ENCODE measurements at places on chromosomes 13 and 19.
A peak's percentile ranks its signal among the peaks of the same experiment; 100 is the strongest.

- no peak for DNase-seq
Measured at GRCh38 chr13:94535775-94536174, 56.3 kb upstream of the DCT start.

GRCh38 chr13:113777311-113778260, 18.6 kb downstream of the TMEM255B start:
- DNase-seq: peak; percentile 61

- DNase-seq: peak; percentile 45
Measured at GRCh38 chr19:19627621-19628500, at the start of gene LPAR2. LPAR2 (minus strand) TSS chr19:19628220; CDS start chr19:19627275, 945 bp downstream.

DNA sequence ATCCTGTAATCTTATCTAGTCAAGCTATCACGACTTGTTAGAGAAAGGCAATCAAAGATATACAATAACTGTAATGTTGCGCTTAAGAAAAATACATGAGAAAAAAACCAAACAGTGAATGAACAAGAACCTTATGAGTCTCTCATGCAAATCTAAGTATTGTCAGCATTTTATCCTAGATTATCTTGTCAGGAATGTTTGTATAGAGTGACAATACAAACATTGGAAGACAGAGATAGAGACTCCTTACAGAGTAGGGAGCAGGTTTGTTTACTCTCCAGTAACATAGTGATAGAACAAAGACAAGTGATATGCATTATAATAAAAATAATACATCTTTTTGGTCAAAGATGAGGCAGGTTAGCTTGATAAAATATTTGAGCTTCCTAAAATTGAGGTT, 444.8 kb downstream of the SLITRK5 start:
- no peak for DNase-seq

DNA sequence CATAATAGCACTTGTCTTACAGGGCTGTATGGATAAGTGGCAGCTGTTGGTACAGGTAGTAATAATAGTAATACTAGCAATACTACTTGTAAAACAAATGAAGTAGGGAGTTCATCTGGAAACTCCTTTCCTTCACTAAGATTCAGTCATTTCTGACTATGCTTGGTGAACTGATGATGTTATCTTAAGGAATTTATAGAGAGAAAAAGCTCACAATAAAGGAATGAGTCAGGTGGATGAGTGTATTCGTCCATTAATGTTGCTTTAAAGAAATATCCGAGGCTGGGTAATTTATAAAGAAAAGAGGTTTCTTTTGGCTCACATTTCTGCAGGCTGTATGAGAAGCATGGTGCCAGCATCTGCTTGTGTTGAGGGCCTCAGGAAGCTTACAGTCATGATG, 477.3 kb downstream of the KLF12 start:
- DNase-seq: no peak

GRCh38 chr19:11018179-11018578, 57.3 kb downstream of the SMARCA4 start:
- DNase-seq: peak; percentile 49

DNA sequence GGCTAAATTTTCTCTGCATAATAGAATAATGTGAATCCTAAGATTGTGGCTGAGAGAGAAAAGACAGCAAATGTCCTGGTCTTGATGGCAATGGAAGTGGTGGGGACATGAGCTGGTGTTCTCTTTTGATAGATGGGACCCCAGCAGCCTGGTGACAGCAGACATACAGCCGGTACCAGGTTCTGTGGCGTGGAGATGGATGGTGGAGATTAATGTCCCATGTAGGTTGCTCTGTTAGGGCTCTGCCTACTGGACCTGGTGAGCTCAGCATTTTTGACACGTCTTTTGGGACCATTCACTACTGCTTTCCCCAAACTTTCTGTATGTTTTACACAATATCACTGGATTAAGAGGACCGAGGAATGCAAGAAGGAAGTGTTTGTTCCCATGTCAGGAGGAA, 8.2 kb upstream of the SIGLEC14 start:
- no peak for DNase-seq

- DNase-seq: no peak
Measured at GRCh38 chr13:47588676-47589075, 412.4 kb downstream of the SUCLA2 start.

- DNase-seq: no peak
Measured at GRCh38 chr19:49065905-49066512, 1.4 kb upstream of the NTF4 start.

DNA sequence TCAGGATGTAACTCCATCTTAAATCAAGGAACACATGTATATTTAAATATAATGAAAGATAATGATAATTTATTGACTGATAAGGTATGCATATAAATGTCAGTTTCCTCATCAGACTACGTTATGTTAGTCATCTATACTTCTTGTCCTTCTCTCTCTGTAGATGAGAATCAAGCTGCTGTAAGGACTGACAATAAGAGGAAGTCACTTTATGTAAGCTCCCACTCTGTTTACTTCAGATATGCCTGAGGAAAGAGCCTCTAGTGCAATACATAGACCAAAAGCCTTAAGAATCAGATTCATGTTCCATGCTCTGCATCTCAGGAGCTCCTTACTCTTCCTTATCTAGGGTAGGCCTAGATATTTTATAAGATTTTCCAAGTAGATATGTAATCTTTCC, 9.6 kb upstream of the SLITRK6 start:
- no peak for DNase-seq

DNA sequence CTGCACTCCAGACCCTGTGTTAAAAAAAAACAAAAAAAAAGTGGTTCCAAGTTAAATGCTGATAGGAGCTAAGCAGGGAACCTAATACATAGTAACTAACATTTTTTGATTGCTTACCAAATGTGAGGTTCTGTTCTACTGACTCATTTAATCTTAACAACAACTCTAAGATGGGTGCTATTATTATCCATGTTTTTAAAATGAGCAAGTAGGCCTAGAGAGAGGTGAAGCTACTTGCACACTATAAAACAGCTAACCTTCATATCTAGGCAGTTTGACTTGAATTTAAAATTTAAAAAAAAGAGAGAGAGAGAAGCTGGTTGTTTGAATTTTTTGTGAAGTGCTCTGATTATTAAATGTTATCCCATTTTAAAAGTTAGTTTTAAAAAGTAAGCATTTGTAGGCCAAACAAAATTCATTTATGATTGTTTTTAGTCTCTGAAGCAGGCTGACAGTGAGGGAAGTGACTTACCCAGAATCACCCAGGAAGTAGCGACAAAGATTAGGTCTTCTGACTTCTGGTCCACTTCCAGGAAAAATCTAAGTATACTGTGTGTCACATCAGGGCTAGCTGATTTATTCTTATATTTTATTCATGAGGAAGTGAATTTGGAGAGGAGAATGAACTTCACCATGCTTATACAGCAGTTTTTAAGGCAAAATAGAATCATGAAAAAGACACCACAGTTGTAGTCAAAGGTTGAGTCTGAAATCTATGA, 2.4 kb downstream of the SIGLECL1 start:
- DNase-seq: no peak

DNA sequence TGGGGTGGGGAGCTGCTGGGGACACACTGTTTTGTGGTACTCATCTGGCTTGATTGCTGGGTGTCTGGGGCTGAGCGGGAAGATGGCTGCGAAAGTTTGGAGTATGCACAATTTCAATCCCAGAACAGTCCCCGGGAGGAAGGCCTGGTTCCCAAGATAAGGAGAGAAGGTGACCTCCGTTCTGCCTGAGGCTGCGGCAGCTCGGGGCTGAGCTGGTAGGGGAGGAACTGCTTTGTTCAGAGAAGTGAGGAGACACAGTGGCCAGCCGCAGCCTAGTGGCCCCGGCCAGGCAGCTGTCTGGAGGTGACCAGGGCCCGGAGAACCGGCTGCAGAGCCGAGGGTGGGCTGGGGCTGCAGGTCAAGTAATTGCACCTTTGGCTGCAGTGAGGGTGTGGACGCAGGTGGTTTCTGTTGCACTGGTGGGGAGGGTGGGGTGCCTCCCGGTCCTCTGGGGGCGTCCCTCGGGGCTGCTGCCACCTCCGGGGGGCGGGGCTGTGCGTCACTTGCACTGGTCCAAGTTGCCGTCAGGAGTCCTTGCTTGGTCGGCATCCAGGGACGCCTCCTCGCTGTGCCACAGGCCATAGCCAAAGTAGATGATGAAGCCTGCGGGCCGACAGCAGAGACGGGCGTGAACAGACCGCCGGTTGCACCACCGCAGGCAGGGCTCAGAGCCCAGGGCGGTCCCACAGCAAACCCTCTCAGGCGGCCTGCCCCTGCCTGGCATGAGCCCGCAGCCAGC, 81.3 kb downstream of the SLC7A1 start:
- DNase-seq: no peak

GRCh38 chr19:31173991-31174390, 175.2 kb downstream of the TSHZ3 start:
- no peak for DNase-seq

DNA sequence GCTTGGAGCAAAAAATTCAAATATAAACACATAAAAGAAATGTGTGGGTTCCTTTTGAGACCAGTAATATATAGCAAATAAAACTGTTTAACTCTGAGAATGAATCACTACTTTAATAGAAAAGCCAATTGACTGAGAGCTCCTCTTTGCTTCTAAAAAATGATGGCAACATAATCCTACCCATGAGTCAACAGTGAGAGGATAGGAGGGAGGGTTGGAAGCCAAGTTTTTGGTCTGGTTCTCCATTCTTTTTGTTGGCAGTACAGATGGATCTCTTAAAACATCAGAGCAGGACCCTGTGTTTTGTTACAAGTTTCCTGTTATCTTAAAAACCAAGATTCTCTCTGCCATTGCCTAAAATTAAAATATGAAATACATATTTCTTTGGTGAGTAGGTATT, 50.0 kb upstream of the POSTN start:
- no peak for DNase-seq

DNA sequence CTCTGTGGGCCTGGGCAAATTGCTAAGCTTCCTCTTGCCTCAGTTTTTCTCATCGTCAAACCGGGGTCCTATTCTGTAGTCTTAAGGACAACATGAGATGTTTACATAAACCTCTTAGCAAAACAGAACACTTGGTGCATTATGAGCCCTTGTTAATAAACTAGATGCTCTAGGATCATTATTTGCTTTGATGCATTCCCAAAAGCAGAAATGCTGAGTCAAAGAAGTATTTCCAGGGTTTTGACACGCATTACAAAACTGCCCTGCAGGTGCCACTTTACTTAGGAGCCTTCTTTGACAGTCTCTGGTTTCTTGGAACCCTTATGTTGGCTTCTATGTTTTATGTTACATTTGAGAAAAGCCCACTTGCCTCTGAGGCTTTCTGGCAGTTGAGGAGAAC, 12.1 kb downstream of the AKAP11 start:
- no peak for DNase-seq

- no peak for DNase-seq
Measured at GRCh38 chr19:33559996-33560395, 38.4 kb upstream of the PEPD start.

GRCh38 chr13:23739596-23739995, 149.6 kb downstream of the MIPEP start:
- DNase-seq: no peak

- peak; percentile 65 for DNase-seq
Measured at GRCh38 chr19:28425046-28425931, 787.7 kb downstream of the UQCRFS1 start.

- DNase-seq: no peak
Measured at GRCh38 chr19:30360376-30361106, 11.6 kb upstream of the ZNF536 start.
